ENCODE measurements at places on chromosomes 7 and 10.

DNA sequence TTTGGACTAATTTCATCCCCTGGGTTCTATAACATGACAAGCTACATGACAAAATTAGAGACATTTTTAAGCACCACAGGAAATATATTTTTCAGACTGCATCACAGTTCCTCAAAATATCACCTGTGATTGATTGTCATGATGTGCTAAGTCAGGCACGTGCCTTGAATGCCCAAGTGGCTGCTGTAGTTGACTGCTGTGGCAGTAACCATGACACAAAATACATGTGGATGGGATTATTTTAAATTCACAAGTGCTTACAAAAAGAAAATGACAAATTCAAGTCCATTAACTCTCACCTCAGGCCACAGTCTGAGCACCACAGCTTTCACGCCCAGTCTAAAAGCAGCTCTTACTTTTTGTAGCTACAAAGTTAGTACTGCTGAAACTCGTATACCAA lies 45.5 kb downstream of the TNPO3 start:
- DNase-seq, result no peak

DNA sequence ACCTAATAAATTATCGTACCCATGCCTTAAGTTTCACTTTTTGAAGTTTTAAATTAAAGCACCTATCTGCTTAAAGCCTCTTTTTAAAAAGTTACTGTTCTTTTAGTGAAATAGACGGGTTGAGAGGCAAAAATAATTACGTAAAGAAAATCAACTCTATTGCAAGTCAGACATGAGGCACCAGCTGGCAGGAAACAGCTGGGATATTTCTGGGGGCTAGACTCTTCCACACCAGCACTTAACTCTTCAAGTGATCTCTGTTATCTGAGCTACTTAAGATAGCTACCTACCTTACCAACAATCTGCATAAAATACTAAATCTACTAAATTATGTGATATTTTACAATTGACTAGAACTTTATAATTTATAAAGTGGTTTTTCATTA lies 35.8 kb downstream of the GBF1 start:
- DNase-seq, result no peak

DNA sequence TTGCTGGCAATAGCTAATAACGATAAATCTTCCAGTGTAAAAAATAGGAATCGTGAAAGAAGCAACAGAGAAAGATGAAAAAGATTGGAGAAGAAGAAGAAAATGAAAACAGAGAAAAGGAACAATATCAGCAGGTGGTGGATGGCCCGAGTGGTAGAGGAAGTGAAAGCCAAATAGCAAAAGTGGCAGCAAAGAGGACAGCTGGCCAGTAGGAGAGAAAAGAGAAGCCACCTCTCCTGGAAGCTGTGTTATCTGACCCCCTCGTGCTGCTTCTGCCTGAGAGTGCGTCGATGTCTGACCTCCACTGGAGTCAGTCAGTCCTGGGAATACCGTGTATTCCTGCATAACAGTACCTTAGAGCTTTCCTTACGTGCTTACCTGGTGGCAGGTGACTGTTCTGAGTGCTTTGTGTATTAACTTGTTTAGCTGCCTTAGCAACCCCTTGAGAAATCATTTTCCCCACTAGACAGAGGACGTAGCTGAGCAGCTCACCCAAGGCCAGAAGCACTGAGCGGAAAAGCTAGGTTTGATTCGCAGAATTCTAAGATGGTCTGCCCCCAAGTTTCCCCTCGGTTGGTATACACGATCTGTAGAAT lies 88.3 kb downstream of the CHN2 start:
- no peak for DNase-seq

DNA sequence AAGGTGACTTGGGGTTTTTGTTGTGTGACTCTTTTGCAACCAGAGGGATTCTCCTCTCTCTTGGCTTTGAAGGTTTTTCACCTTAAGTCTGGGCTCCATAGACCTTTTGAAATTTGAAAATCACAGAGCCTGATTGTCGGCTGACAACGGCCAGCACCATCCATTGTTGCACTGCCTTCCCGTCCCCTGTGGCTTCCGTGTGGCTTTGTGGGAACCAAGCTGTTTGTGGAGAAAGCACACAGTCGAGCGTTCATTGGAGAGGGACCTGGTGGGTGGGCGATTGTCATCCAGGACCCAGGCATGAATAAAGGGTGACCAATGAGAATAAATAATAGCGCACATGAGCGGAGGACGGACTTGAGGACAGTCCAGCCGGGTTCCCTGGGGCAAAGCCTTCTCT lies 7.4 kb upstream of the RAMP3 start:
- no peak for DNase-seq

GRCh38 chr7:137203351-137203750 lies 140.2 kb downstream of the PTN start:
- DNase-seq, result no peak
